HFFc6 (cell line): ENCODE measurements at places on chromosomes 7 and 10. TPM values are rescaled to one million over a fixed set of nuclear protein-coding genes. Genes with fewer than 3 reads are reported as not detected.

DDC gene
- not detected in 3 replicates for total RNA-seq

GRCh38 chr7:98834949-98835348 is 34.9 kb downstream of the TMEM130 start:
- no peak for DNase-seq
- no peaks in the 10 kb centered on the region for H3K4me1 ChIP-seq
- no peaks in the 10 kb centered on the region for H3K36me3 ChIP-seq
- H3K4me3 ChIP-seq: no peak overlapping the region
- H3K27ac ChIP-seq: no peak overlapping the region
- peaks cover 8% of the 10 kb centered on the region for H3K27me3 ChIP-seq

- H3K36me3 ChIP-seq: peaks cover 23% of the 10 kb centered on the region
- H3K27ac ChIP-seq: peak overlapping the region; percentile 93
- peak overlapping the region; percentile 15; the same call in 1 of the 2 replicates for H3K4me3 ChIP-seq
- no peak for DNase-seq
- H3K27me3 ChIP-seq: no peaks in the 10 kb centered on the region; the same call in 1 of the 2 replicates
- H3K4me1 ChIP-seq: peaks cover 34% of the 10 kb centered on the region
Observed at GRCh38 chr7:75055830-75056772, 17.5 kb downstream of the RCC1L start.

MOGAT3 gene
- not detected in 3 replicates for total RNA-seq

ZNF467 gene
- 0.96 to 1.2 TPM (median 1.1 TPM) in 3 replicates for total RNA-seq

SCART1 gene
- 0.72 to 1.0 TPM (median 0.81 TPM) in 3 replicates for total RNA-seq

FGFBP3 gene
- total RNA-seq: 0.41 to 0.51 TPM (median 0.50 TPM) in 3 replicates

DNA sequence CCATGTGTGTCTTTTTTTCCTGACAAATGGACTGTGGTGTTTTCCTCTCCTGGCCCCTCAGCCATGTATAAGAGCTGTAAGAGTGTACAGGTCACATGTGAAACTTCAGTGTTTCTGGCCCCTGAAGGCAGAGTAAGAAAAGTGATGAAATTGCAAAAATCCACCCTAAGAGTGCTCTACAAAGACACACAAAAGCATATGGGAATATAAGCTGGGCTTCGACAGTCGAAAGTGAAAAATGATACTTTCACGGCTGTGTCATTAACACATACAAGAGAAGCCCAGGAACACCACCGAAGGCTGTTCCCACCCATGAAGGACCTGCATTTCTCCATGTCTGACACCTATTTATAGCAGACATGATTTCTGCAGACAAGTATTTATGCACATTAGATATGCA is 192.2 kb downstream of the PARD3 start:
- H3K27ac ChIP-seq: no peak overlapping the region
- H3K4me1 ChIP-seq: peaks cover 10% of the 10 kb centered on the region
- no peaks in the 10 kb centered on the region for H3K36me3 ChIP-seq
- H3K27me3 ChIP-seq: no peaks in the 10 kb centered on the region

SPDYE6 gene
- total RNA-seq: not detected in 3 replicates

DNA sequence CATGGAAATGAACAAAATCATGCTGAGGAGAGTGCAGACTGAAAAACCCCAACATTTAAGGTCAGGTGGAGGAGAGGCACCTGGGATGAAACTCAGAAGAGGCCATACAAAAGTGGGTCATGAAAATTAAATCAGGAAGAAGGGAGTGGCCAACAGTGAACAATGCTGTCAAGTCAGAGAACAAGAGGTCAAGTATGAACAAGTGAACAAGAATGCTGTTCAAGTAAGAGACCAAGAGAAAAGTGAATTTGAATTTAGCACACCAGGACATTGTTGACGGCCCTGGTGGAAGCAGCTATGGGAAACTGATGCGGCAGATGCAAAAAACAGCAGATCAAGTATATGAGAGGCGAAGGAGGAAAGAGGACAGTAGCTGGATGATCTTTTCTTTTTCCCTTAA is 7.9 kb downstream of the CEP41 start:
- no peaks in the 10 kb centered on the region for H3K36me3 ChIP-seq
- no peak overlapping the region for H3K27ac ChIP-seq
- no peak overlapping the region for H3K4me3 ChIP-seq
- peak; percentile 12 for DNase-seq
- no peaks in the 10 kb centered on the region; the same call in 1 of the 2 replicates for H3K27me3 ChIP-seq
- peaks cover 6% of the 10 kb centered on the region; the same call in 1 of the 2 replicates for H3K4me1 ChIP-seq

DNA sequence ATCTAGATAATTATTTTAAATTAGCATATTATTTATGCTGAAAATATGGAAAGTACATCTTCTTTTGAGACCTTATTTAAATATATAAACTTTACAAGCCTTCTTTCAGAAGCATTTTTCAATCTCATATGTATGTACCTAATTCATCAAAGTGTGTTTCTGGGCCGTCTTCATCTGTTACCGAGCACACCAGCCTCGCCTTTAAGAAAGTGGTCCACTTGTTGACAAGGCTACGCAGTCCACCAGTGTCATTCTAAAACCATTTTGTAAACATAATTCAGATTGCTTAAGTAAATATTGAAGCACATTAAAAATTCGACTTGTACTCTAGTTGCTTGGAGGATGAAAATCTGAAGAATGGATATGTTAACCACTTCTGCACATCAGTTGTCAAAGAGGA is 116.3 kb downstream of the SEMA3C start:
- H3K4me3 ChIP-seq: no peak overlapping the region
- DNase-seq: no peak
- H3K27ac ChIP-seq: no peak overlapping the region
- H3K36me3 ChIP-seq: peaks cover 10% of the 10 kb centered on the region

VPS26A gene
- total RNA-seq: 47.2 to 61.3 TPM (median 55.3 TPM) in 3 replicates

DNA sequence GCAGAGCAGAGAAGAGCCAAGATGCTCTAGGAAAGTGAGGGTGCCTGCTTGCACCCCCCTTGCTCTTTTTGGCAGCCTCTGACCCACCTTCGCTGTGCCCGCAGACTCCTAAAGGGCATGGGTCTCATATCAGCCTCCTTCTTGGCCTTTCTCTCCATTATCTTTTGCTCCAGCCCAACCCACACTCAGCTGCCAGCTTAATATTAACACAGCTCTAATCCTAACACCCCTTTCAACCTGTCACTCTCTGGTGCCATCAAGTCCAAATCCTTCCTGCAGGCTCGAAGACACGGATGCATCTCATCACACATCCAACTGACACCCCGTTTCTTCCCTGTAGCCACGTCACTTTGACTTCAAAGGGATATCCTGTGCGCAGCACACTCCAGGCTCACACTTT is 171.6 kb upstream of the AUTS2 start:
- no peak overlapping the region for H3K4me3 ChIP-seq
- no peak for DNase-seq
- no peaks in the 10 kb centered on the region for H3K27me3 ChIP-seq
- H3K36me3 ChIP-seq: no peaks in the 10 kb centered on the region; the same call in 1 of the 2 replicates

RHOBTB1 gene
- 9.5 to 11.7 TPM (median 9.9 TPM) in 3 replicates for total RNA-seq

DNA sequence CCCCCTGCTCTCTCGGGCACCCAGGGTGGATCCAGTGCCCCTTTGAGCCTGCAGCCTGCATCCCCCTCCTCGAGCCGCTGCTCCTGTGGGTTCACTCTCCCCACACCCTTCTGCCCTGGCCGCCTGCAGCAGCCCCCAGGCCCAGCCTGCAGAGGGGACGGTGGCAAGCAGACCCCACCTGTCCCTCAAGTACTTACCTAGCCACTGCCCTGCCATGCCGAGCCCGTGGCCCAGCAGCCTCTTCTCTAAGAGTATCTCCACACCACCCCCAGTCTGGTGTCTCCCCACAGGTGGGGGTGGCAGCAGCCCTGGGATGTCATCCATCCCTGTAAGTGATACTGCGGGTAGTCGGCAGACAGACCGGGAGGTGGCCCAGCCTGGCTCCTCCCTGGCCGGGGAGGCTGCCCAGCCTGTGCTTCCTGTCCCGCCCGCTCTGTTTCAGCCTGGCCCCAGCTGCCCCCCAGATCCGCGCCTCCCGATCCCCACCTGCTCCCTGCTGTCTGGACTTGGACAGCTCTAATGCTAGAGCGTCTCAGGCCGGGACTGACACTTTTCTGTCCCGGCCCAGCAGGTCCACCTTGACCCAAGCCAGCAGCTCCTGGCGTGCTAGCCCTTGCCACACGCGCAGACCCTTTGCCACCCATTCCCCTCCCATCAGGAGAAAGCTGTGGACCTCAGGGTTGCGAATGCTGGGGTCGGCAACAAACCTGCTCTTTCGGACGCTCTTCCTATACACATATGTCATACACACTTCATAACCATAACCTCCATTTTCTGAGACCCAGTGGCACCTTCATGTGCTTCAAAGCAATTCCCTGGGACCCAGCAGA is 25.0 kb downstream of the YKT6 start:
- H3K36me3 ChIP-seq: no peaks in the 10 kb centered on the region
- DNase-seq: no peak
- H3K27ac ChIP-seq: no peak overlapping the region

TDRD1 gene
- total RNA-seq: not detected in 3 replicates

CYP2C9 gene
- total RNA-seq: not detected in 3 replicates

SLC16A9 gene
- not detected in 3 replicates for total RNA-seq

DNA sequence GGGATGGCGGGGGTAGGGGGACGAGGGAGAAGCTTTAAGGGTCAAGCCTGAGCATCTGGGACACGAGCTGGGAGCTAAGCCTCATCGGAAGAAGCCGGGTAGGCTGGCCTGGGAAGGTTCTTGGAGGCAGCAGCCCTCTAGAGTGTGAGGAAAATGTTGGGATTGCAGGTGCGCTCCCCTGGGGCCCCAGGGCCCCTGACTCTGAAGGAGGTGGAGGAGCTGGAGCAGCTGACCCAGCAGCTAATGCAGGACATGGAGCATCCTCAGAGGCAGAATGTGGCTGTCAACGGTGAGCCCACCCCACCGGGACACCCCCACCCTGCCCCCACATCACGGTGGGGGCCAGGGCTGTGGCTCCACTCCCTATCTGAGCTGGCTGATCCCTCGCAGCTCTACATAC is 6.9 kb downstream of the ZYX start:
- peak overlapping the region; percentile 38 for H3K27ac ChIP-seq
- DNase-seq: no peak
- peaks cover 28% of the 10 kb centered on the region for H3K36me3 ChIP-seq
- peaks cover 48% of the 10 kb centered on the region for H3K4me1 ChIP-seq
- H3K27me3 ChIP-seq: peaks cover 22% of the 10 kb centered on the region

DNA sequence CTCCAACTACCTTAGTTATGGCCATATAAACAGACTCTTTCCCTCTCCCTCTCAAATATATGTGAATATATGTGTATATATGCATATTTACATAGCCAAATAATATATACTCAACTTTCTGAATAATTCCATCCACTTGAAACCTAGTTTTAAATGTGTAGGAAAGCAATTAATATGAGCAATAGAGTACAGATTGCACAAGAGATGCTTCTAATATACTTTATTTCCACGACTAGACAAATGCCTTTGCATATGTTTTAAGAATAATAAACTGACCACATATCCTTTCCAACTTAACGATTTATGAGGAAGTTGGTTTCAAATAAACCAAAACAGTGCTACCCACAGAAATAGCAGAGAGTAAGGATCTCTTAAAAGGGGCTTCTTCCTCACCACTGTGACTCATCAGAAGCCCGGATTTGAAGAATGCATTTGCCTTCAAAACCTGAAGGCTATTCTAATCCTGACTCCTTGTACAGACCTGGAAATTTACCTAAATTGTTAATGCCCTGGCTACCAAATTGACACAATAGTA is 266.3 kb downstream of the AHR start:
- H3K27ac ChIP-seq: peak overlapping the region; percentile 37
- DNase-seq: peak; percentile 69
- peaks cover 22% of the 10 kb centered on the region for H3K36me3 ChIP-seq
- no peaks in the 10 kb centered on the region; the same call in 1 of the 2 replicates for H3K27me3 ChIP-seq

GIMAP6 gene
- total RNA-seq: not detected in 3 replicates

- peaks cover 6% of the 10 kb centered on the region; the same call in 1 of the 2 replicates for H3K4me1 ChIP-seq
- H3K4me3 ChIP-seq: no peak overlapping the region
- peaks cover 7% of the 10 kb centered on the region; the same call in 1 of the 2 replicates for H3K27me3 ChIP-seq
- no peaks in the 10 kb centered on the region for H3K36me3 ChIP-seq
- DNase-seq: no peak
Observed at GRCh38 chr7:143924851-143925250, 10.2 kb upstream of the OR2F2 start.
